HS-27A (cell line): ENCODE measurements at places on chromosomes 1 and 21.

DNA sequence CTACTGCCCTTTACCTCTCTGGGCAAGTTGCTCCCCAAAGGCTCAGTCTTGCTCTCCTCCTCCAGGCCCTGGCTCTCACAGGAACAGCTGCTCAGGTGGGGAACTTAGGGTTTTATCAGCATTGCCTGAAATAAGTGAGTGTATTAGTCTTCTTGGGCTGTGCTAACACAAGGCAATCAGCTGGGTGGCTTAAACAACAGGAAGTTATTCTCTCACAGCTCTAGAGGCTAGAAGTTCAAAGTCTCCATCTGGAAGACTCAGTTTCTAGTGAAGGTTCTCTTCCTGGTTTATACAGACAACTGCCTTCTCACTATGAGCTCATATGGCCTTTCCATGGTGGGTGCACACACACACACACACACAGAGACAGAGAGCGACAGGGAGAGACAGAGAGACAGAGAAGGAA lies 2.8 kb upstream of the CD1C start:
- no peak for DNase-seq

- DNase-seq: no peak
Measured at GRCh38 chr1:43312212-43312623, 11.4 kb downstream of the TIE1 start.

DNA sequence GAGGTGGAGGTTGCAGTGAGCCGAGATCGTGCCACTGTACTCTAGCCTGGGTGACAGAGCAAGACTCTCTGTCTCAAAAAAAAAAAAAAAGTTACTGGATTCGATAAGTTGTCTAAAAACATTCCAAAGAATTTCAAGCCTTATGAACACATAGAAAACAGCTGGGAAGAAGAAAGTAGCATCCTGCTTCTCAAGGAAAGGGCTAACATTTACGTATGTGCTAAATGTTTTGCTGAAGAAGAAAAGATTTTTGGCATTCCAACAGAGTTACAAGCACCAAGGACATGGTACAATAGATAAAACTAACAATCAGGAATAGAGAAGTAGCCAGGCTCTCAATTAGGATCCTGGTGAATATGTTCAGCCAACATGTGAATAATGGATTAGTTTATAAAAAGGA lies 69.8 kb downstream of the HFM1 start:
- DNase-seq: no peak

DNA sequence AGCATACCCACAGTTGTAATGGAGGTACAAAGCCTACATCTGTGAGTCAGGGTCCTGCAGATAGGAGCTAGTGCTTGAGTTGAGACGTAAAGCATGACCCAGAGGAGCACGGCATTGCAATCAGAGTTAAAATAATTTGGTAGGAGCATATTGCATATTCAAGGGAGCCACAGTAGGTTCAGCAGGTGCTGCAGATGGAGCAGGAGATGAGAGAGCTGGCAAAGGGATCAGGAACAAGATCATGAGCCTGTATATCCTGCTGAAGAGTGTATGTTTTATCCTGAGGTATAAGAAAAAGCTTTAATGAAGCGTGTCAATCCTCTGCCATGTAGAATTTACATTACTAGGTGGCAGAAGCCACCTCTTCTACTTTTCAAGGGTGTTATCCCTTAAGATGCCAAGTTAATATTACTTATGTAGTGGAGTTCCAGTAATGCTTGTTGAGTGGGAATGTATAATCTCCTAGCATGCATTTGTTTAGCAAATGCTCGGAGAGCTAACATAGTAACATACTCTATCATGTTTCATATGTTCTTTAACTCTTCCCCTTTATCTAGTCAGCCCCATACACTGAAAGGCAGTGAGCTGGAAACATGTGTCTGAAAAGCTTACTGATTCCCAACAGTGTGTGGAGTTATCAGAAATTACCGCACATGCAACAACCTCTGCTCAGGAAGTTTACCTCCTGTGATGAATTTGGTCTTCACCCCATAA lies 300.3 kb downstream of the GRIK1 start:
- DNase-seq: no peak

- DNase-seq: no peak
Measured at GRCh38 chr1:10692401-10693021, 103.9 kb downstream of the CASZ1 start.

- no peak for DNase-seq
Measured at GRCh38 chr1:86811142-86811924, 102.6 kb downstream of the SELENOF start.

GRCh38 chr1:93574991-93575390 lies 106.6 kb downstream of the BCAR3 start:
- DNase-seq: no peak

DNA sequence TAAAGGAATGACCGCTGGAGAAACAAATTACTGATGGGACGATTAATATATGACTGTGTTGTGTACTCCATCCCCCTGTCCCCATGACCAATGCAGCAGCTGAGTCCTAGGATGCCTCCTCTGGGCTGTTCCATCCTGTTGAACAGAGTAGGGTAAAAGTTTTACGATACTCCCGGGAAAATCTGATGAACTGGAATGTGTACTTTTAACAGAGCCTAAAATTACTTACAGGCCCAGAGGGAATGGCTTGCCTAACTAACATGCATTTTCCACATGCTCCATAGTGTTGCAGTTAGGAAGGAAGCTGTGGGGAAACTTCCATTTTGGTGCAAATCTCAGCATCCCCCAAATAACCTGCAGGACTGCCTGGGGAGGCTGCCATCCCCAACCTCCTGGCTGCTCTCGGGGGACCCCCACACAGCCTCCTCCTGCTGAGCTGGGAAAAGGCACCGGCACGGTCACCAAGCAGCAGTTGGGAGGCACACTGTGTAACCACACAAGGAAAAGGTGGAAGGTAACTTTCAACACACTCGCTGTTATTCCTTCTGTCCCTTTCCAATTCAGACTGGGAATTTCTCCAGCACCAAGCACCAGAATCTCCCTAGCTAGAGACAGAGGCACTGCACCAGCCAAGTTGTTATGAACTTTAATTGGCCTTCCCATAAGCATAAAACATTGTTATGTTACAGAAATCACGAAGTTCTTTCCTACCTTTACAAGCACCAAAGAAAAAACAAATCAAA lies 97.2 kb downstream of the BCAR3 start:
- no peak for DNase-seq

DNA sequence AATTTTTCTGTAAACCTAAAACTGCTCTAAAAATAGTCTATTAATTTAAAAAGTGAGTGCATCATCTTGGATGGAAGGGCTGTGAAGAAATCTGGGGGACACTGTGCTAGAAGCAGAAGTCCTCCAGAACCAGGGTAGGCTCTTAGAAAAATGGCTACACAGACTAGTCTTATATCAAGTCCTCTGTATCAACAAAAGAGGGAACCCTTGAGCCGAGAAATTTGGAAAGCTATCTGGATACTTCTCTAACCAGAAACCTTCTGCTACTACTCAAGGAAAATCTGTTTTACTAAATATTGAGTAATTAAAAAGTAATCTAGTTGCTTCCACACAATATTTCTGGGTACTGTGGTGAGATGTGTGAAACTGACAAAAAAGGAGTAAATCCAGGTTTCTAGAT lies 92.1 kb downstream of the WDR3 start:
- DNase-seq: no peak

DNA sequence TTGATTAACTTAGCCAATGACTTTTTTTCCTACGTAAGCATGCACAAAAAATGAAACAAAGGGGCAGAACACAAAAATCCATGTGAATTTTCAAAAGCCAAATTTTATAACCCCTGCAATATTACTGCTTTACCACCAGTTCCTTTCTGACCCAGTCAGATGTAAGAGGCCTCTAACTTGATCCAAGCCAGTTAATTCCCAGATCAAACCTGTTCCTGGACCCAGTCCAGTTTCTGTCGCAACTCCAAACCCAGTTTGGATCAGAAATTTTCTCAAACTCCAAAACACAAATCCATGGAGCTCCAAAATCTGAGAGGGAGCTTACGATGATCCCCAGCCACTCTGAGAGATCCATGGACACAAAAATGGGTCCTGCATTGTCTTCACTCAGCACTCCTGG lies 7.8 kb upstream of the ZYG11A start:
- DNase-seq: no peak

GRCh38 chr1:195717651-195718050 lies 890.6 kb downstream of the KCNT2 start:
- no peak for DNase-seq

- no peak for DNase-seq
Measured at GRCh38 chr1:228748431-228748830, 13.2 kb downstream of the RHOU start.

DNA sequence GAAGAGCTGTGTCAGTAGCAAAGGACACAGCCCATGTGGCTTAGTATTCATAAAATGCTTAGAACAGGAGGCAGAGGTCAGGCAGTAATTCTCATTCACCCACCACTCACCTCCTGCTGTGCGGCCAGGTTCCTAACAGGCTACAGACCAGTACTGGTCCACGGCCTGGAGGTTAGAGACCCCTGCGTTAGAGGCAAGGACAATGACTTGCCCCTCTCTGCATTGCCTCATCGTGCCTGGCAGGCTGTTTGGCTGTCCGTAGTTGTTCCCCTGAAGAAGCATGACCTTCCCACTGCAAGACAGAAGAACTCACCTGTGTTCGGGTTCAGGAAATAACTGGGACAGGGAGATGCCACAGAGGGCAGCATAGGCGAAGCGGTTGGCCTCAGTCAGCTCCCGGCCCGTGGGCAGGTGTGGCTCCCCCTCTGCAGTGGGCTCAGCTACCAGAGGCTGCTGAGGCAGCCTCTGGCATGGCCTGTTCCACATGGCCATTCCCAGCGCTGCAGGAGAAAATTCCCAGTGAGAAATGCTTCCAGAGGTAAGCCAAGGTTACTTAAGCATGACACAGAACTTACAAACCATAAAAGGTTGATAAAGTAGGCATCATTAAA lies 19.3 kb downstream of the TMCO4 start:
- DNase-seq: no peak

- DNase-seq: no peak
Measured at GRCh38 chr1:64092851-64093371, 110.5 kb upstream of the UBE2U start.
